ENCODE measurements at places on chromosomes 13 and 19. TPM values are rescaled to one million over a fixed set of nuclear protein-coding genes. Genes with fewer than 3 reads are reported as not detected.

SULT2A1 gene
- not detected for total RNA-seq

DNA sequence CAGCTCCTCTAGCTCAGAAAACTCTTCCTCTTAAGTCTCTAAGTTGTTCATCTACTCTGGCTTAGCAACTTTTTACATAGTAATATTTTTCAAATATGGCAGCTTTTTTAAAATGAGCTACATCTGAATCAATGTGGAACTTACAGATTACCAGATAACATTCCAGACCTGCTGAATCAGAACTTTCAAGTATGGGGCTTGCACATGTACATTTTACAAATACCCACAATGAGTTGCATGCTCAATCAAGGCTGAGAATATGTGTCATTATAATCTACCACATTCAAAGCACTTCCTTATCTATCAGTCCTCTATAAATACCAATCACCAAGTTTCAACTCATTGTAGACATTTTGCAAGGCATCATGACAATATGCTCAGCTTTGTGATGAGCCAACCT, 383.1 kb downstream of the FGF14 start:
- H3K27ac ChIP-seq: no peak overlapping the region
- no peak overlapping the region for H3K4me3 ChIP-seq
- H3K4me1 ChIP-seq: no peaks in the 10 kb centered on the region
- no peaks in the 10 kb centered on the region for H3K36me3 ChIP-seq
- H3K27me3 ChIP-seq: no peaks in the 10 kb centered on the region
- DNase-seq: no peak

R3HDM4 gene
- 31.1 TPM for total RNA-seq

OSCAR gene
- 0.59 TPM for total RNA-seq

DNA sequence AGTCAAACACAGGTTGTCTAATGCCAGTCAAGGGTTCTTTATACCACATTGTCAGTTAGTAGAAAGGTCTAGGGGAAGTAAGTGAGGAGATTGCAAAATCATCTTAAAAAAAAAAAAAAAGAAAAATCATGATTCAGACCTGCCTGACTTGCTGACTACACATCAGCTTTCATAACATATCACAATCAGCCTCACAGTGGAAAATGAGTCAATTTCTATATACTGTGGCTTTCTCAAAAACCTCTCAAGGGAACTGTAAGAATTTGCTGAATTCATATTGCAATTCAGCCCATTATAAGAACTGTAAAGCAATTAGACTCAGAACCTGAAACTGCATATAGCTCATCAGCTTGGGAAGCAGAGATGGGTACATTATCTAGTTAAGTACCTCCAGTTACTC, 75.3 kb upstream of the GPC6 start:
- H3K4me1 ChIP-seq: peaks cover 28% of the 10 kb centered on the region
- no peak overlapping the region for H3K4me3 ChIP-seq
- no peaks in the 10 kb centered on the region for H3K27me3 ChIP-seq
- DNase-seq: peak; percentile 5

- H3K27ac ChIP-seq: no peak within 1 kb of the TSS
- no peak within 1 kb of the TSS for H3K4me3 ChIP-seq
- no peaks in the 10 kb centered on the region for H3K36me3 ChIP-seq
Observed at GRCh38 chr19:41626877-41627276, at the start of gene CEACAM4. Gene CEACAM4, minus strand, starts transcription at chr19:41627074. Its CDS starts 111 bp downstream, at chr19:41626963.

ZNF136 gene
- 8.7 TPM for total RNA-seq

ZNF443 gene
- total RNA-seq: 2.5 TPM

- no peak overlapping the region for H3K27ac ChIP-seq
- no peaks in the 10 kb centered on the region for H3K36me3 ChIP-seq
- no peaks in the 10 kb centered on the region for H3K4me1 ChIP-seq
- H3K27me3 ChIP-seq: no peaks in the 10 kb centered on the region
Observed at GRCh38 chr19:18741124-18742121, 49.7 kb downstream of the COMP start.

DAND5 gene
- not detected for total RNA-seq

DNA sequence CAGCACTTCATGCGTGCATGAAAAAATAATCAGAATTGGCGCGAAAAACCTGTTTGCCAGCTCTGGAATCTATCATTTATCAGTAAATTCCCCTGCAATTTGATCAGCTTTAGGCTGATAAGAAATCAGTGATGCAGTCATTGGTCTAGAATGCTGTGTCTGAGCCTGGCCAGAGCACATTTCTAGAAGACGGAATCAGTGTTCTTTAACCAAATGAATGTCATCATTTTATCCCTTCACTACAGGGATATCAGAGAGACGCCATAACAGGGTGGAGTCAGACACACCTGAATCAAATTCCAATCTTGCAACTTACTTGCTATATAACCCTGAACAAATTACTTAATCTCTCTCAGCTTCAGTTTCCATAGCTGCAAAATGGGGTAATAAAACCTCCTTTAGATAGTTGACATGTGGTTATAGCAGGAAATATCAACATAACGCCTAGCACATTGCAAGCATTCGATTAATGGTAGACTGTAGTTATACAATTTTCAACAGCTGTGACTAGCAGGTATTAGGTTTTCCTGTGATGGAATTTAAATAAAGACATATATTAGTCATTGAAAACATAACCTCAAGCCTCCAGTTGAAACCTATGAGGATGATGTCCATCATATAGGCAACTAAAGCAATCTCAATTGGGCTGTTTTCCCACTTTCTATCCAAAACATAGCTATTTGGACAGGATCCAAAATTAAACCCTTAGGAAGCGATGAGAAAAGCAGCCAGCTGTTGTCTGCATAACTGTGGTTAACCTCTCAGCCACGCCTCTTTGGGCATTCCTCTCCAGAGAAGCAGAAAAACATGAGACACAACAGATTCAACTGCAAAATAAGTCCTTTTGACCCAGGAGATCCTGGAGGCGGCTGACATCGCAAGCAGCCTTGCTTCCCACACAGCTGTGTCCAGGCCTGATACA, 51.6 kb upstream of the UBL3 start:
- peak overlapping the region; percentile 26 for H3K27ac ChIP-seq
- H3K4me1 ChIP-seq: peaks cover 21% of the 10 kb centered on the region
- peak overlapping the region; percentile 34 for H3K4me3 ChIP-seq
- no peaks in the 10 kb centered on the region for H3K36me3 ChIP-seq
- peak; percentile 76 for DNase-seq
- H3K27me3 ChIP-seq: no peaks in the 10 kb centered on the region

GRCh38 chr13:76738616-76739015, 147.6 kb downstream of the KCTD12 start:
- H3K27ac ChIP-seq: no peak overlapping the region
- no peak for DNase-seq
- peaks cover 4% of the 10 kb centered on the region for H3K4me1 ChIP-seq
- H3K36me3 ChIP-seq: no peaks in the 10 kb centered on the region

DNA sequence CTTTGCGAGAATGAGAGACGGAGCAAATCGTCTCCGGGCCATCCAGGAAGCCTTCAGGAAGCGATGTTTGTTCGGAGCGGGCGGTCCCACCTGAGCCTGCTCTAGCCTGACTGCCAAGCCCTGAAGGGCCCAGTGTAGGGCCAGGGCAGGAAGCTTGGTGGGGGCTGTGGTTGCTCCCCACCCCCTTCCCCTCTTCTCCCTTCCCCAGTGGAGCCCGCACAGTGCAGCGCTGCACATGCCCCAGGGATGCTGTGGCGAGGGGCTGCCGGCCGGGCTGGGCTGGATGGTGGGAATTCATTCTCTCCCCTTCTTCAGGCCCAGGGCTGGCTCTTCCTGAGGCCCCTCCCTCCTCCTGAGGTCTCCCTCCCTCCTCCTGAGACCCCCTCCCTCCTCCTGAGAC, 7.1 kb upstream of the GRTP1 start:
- no peak for DNase-seq
- no peak overlapping the region for H3K4me3 ChIP-seq
- no peaks in the 10 kb centered on the region for H3K4me1 ChIP-seq
- H3K27me3 ChIP-seq: no peaks in the 10 kb centered on the region
- no peaks in the 10 kb centered on the region for H3K36me3 ChIP-seq
- H3K27ac ChIP-seq: no peak overlapping the region

- H3K4me3 ChIP-seq: no peak overlapping the region
- peaks cover 4% of the 10 kb centered on the region for H3K27me3 ChIP-seq
- DNase-seq: no peak
- H3K36me3 ChIP-seq: no peaks in the 10 kb centered on the region
- no peaks in the 10 kb centered on the region for H3K4me1 ChIP-seq
Observed at GRCh38 chr13:77457966-77458365, 77.5 kb upstream of the SCEL start.

DNA sequence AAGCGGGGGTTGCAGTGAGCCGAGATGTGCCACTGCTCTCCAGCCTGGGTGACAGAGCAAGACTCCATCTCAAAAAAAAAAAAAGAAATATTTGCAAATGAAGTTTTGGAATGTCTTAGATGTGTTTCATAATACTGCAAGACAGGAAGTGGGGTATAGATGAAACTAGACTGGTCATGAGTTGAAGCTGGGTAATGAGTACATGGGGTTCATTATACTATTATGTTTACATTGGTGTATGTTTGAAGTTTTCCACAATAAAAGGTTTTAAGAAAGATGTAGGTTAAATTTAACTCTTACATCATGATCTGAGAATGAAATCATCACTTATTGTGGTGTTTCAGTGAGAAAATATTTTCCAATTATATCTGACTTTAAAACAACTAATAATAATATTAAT, 19.0 kb downstream of the FNDC3A start:
- H3K4me1 ChIP-seq: no peaks in the 10 kb centered on the region
- H3K4me3 ChIP-seq: no peak overlapping the region
- H3K36me3 ChIP-seq: no peaks in the 10 kb centered on the region
- H3K27me3 ChIP-seq: no peaks in the 10 kb centered on the region
- no peak for DNase-seq
- peak overlapping the region; percentile 3 for H3K27ac ChIP-seq

DNA sequence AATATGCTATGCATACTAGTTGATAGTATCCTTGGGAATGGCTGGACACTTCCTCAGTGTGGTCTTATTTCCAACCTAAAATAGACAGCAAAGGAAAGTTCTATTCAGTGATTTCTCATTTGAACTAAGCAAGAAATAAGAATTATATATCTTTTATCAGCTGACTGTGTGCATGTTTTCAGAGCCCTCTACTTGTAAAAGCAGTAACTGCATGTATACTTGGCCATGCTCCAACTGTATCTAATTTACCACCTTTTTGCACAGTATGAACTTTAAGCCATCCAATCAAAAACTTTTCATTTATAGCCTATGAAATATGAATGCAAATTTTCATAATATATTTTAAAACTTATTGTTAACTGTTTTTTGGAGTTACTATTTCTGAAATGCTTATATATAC, 136.4 kb upstream of the PCDH9 start:
- H3K4me1 ChIP-seq: peaks cover 9% of the 10 kb centered on the region
- no peak for DNase-seq
- no peaks in the 10 kb centered on the region for H3K36me3 ChIP-seq

TRIM28 gene
- total RNA-seq: 224 TPM

UBE2L5 gene
- 0.59 TPM for total RNA-seq

DNA sequence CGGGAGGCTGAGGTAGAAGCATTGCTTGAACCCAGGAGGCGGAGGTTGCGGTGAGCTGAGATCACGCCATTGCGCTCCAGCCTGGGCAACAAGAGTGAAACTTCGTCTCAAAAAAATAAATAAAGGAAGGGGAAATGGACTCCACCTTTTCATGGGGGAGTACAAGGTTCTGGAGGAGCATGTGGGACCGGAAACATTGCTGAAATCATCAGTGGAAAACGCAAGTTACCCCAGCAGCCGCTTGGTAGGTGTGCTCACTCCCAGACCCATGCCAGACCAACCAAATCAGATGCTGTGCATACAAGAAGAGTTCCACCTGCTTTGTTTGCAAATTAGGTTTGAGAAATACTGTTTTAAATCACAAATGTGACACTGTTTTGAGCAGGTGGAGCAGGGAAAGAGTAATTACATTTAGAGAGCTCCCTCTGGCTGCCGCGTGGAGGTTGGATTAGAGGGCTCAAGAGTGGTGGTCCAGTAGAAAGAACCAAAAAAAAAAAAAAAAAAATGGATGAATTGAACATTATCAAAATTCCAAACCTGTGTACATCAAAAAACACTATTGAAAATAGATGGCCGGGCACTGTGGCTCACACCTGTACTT, 4.9 kb downstream of the ERICH4 start:
- H3K27ac ChIP-seq: no peak overlapping the region
- H3K4me3 ChIP-seq: no peak overlapping the region
- H3K36me3 ChIP-seq: no peaks in the 10 kb centered on the region

KIR2DL4 gene
- not detected for total RNA-seq

ZNF112 gene
- 7.7 TPM for total RNA-seq

DNA sequence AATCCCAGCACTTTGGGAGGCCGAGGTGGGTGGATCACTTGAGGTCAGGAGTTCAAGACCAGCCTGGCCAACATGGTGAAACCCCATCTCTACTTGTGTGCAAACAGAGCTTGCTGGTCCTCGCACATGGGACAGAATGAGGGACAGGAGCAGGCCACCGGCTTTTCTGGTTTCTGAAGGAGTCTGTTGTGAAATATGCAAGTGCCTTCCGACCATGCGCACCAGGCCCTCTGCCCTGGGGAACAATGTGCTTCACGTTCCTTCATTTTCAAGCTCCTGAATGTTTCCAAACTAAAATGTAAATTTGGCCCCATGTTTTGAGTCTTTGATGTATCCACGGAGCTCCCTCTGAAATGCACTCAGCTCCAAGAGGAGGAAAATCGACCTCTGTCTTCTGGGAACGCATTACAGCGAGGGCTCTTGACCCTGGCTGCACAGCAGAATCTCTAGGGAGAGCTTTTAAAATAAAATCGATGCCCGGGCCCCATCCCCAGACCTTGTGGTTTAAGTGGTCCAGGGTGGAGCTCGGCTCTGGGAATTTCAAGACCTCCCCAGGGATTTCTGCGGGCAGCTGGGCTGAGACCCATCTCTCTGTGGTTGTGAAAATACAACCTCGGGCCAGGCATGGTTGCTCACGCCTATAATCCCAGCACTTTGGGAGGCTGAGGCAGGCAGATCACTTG, 9.3 kb upstream of the ACP4 start:
- DNase-seq: peak; percentile 50
- no peak overlapping the region for H3K4me3 ChIP-seq
- H3K36me3 ChIP-seq: no peaks in the 10 kb centered on the region
- no peak overlapping the region for H3K27ac ChIP-seq

- no peaks in the 10 kb centered on the region for H3K4me1 ChIP-seq
- no peak overlapping the region for H3K4me3 ChIP-seq
- no peaks in the 10 kb centered on the region for H3K27me3 ChIP-seq
- no peaks in the 10 kb centered on the region for H3K36me3 ChIP-seq
Observed at GRCh38 chr13:105007166-105007808, 1528.2 kb downstream of the EFNB2 start.

- no peak overlapping the region for H3K4me3 ChIP-seq
- H3K27ac ChIP-seq: no peak overlapping the region
- peak; percentile 52 for DNase-seq
- H3K4me1 ChIP-seq: no peaks in the 10 kb centered on the region
- no peaks in the 10 kb centered on the region for H3K36me3 ChIP-seq
- H3K27me3 ChIP-seq: no peaks in the 10 kb centered on the region
Observed at GRCh38 chr13:83620530-83621220, 261.6 kb downstream of the SLITRK1 start.

ZNF418 gene
- total RNA-seq: 5.1 TPM

Data from osteoblast (primary cell).